Retinal pigment epithelial cell (primary cell): ENCODE measurements at places on chromosomes 12 and 14.
A peak's percentile ranks its signal among the peaks of the same experiment; 100 is the strongest.

DNA sequence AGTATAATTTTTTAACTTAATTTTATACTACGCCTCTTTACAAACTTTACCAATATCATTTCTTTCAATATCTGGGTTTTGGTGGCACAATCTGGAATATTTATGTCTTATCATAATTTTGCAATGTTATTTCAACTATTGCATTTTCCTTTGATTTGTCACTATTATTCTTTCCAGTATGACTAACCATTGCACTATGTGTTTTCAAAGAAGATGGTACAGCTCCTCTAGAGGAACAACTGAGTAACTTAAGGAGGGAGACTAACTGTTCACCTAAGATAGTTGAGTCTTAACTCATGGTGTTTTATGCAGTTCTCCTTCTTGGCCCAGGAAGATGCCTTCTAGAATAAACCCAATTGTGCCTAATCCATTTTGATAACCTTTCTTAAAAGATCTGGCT lies 60.5 kb upstream of the KIF21A start:
- no peak for DNase-seq

DNA sequence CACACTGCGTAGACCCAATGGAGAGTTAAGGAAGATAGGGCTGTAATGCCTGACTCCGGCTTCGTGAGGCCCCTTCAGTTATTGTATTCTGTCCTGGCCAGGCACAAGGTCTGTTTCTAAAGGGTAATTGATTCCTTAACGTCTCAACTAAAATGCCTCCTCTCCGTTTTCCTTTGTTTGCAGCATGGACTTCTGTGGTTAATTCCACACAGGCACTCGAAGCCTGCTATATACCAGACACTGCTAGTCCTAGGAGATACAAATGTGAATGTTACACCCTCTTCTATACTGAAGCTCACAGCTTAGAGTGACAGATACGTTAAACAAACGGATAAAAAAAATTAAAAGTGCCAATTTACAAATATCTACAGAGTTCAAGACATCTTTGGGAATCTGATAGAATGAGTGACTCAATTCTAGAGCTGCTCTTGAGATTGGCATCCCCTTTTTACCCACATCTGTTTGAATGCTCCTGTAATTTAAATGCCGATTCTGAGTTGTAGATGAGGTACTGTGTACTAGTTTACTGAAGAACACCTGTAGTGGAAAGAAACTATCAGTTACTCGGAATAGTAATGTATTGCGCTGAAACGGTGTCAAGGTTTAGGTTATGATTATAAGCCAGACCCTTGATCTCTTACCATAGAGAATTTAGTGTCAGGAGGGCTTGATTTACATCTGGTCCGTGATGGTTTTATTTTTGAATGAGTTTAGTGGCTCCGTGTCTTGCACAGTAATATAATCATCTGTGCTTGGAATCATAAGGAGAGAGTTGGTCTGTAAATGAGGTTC lies 784 bp downstream of the PSMA6 start:
- DNase-seq: no peak

DNA sequence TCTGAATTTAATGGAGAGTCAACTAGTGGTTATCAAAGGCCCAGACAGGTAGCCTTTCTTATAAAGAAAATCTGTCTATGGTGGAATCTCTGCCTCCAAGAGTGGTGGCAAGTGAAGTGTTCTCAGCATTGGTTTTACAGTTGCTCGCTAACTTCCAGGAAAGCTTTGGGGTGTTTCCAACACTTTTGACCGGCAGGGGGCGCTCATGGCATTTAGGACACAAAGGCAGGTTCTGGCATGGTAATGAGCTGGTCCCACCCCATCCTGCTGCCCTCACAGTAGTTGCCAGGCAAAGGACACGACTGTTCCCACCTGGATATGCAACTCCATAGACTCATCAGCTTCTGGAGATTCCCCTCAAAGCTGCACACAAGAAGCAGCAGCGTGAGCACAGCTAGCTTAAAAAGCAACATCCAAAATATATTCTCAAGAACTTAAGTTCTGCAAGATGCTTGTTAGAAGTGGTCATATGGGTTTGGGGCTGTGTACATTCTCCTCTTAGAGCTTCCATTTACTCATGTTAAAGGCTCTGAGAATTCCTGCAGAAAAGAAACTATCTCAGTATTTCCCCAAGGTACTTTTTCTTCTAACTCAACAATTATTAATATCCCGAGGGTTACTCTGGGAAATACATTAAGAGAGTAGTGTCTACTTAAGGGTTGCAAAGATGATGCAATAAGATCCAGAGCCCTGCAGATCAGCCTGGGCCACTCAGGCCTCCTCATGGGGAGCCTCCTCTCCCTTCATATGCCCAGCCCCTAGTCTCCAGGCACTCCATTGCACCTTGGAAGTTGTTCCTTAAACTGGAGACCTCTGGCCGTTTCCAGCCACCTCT lies 14.8 kb downstream of the PROX2 start:
- no peak for DNase-seq

DNA sequence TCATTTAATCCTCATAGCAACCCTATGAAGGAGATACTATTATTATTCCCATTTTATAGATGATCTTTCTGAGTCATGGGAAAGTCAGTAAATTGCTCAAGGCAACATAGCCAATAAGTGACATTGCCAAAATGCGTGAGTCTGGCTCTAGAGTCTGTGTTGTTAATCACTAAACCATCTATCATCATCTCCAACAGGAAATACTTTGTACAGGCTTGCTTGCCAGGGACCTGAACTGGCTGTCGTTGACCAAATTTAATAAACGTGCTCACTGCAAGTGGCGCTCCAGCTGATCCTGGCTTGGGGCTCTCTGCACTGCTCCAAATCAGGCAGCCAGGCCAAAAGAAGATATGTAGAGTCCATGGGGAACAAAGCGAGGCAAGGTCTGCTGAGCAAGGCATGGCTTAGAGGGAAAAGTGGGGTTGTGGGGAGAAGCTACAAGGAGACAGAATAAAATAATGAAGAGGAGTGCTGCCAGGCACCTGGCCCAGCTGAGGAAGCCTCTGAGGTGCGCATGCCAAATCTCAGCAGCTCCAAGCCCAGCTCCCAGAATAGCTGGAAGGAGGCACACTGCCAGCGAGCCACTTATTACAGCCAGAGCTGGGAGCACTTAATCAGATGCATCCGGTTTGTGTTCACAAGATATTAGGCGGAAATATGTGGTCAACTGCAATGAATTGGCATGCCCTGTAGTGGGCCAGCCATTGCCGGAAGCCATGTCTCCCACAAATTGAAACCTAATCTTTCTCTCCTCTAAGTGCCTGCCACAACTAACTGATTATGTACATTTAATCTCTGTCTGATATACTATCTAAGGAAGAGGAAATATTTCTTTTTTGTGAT lies 43.3 kb upstream of the PTPRO start:
- no peak for DNase-seq

GRCh38 chr12:26188641-26189040 lies 6.7 kb upstream of the SSPN start:
- no peak for DNase-seq

GRCh38 chr14:73665130-73665529 lies 20.3 kb downstream of the DNAL1 start:
- DNase-seq: no peak

DNA sequence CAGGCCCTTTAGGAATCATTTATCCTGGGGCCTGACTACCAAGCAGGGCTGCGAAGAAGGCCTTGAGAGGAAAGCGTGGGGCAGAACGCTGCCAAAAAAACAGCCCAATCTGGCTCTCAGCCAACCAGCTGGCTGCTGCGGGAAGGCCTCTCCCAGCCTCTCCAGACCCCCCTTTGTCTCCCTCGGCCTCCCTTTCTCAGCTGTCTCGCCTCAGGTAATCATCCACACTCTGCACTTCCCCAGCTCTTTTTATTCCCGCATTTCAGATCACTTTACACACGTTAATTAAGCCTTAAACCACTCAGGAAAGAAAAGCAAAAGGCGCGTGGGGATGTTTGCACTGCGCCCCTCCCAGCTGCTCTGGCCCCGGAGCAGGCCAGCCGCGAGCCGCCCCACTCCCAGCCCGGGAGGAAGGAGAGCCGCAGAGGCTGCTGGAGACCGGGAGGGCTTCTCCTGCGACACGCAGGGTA lies 208.2 kb upstream of the FOXN3 start:
- no peak for DNase-seq

- no peak for DNase-seq
Observed at GRCh38 chr12:92034858-92035401, 110.7 kb downstream of the BTG1 start.

DNA sequence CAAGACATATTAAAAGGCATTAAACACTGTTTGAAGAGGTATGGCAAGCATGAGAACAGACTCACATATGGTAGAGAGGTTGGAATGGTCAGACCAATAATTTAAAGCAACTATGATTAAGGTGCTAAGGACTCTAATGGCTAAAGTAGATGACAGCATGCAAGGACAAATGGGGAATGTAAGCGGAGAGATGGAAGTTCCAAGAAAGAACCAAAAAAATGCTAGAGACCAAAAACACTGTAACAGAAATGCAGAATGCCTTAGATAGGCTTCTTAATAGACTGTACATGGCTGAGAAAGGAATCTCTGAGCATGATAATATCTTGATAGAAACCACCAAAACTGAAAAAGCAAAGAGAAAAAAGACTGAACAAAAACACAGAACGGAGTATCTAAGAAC lies 77.4 kb downstream of the RIN3 start:
- no peak for DNase-seq

GRCh38 chr12:116657921-116658495 lies 79.9 kb downstream of the SPRING1 start:
- no peak for DNase-seq

DNA sequence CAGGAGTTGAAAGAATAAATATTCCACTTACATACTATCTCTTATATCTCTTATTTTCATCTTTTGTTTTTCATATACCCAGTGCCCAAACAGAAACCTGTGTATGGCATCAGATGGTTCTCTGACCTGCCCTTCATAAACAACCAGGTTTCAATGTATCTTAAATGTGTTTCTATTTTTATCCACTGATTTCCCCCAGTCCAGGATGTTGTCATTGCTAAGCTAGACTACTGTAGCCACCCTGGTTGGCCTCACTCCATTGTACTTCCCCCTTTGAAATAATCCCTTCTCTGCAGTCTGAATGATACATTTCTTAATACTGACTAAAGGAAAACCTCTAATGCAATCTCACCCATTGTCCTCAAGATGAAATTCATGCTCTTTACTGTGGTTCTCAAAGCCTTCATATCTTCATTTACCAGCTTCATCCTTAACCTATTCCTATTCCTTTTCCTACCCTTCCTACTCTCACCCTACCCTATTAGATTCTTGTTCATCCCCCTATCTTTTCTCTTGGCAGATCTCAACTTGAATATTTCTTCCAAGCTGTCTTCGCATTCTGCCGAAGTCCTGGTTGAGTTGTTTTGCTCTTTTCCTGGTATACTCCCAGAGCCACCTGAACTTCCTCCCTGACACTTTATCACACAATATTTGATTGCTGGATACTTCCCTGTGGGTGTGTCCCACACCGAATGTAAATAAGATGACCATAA lies 312.4 kb downstream of the FOXG1 start:
- DNase-seq: no peak

DNA sequence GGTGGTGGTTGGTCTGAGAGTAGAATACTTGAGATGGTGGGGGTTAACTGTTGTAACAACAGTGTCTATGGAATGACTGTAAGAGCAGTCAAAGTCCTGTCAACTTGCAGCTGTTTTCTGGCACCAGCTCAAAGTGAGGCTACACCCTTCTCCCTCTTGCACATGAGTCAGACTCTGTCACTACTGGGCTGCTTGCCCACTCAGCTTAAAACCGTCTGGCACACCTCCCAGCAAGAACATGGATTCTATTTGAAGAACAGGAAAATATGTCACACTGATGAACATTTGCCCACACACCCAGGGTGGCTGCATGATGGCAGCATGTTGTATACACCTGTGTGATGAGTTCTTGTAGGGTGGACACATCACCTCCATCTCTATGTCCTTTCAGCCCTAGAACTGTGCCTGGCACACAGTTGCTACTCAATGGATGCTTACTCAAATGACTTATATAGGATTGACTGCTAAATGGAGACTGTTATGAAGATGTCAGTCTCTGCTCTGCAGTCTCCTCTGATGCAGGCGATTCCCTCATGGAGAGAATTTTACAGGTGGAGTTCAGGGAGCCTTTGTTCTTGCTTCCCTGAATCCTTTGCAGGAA lies 19.3 kb upstream of the SERPINA6 start:
- DNase-seq: peak; percentile 99

DNA sequence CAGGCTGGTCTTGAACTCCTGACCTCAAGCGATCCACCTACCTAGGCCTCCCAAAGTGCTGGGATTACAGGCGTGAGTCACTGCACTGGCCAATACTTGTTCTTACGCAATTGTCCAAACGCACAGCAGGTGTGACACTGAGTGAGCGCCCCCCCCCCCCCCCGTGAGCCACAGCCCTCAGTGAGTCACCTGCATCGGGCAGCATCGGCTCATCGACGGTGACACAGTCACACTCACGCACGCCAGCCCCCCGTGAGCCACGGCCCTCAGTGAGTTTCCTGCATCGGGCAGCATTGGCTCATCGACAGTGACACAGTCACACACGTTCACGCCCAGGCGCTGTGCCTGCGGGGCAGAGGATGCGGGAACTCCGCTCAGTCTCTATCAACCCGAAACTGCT lies 42.5 kb downstream of the GALNT9 start:
- DNase-seq: no peak

- no peak for DNase-seq
Observed at GRCh38 chr12:64685050-64685449, 74.2 kb downstream of the GNS start.

DNA sequence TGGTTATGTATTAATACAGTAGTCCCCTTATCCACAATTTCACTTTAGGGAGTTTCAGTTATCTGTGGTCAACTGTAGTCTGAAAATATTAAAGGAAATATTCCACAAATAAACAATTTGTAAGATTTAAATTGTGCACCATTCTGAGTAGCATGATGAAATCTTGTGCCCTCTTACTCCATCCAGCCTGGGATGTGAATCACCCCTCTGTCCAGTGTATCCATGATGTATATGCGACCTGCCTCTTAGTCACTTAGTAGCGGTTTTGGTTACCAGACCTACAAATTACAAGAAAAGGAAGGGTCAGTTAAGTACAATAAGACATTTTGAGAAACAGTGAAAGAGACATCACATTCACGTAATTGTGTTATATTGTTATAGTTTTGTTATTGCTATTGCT lies 39.9 kb upstream of the MDGA2 start:
- no peak for DNase-seq

GRCh38 chr14:80988735-80989429 lies 33.5 kb downstream of the TSHR start:
- no peak for DNase-seq
